Activated B cell treated with CpG ODN at 0.5 μM for 24 hours (primary cell): ENCODE measurements at places on chromosomes 7 and 10.
A peak's percentile ranks its signal among the peaks of the same experiment; 100 is the strongest.

DNA sequence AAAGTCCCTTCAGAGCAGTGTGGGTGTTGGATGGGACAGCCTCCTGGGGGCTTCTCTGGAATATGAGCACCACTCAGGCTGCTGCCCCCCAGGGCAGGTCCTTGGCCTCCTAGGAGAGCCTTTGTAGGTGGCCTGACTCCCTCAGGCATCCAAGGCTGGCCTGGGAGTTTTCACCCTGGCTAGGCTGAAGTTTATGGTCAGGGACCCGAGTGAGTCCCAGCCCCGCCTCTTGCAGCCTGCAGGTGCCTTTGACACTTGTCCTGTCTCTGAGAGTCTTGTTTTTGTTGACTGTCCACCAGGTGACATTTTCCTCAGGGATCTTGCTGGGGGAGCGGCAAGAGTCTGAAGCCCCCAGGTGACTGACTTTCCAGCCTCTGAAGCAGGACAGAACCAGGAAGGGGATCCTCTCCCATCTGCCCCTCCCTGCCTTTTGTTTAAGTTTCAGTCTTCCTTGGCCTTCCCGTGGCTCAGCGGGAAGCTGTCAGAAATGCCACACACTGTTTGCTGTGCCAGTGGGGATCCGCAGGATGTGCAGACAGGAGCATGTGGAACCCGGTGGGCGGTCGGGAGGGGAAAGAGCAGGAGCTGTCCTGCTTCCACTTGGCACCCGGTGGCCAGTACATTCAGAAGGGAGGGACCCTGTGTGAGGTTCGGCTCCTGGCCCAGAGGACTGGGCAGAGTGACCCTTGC is 59.5 kb downstream of the LRRC18 start:
- DNase-seq: no peak

GRCh38 chr7:51160990-51161615 is 155.5 kb downstream of the COBL start:
- peak; percentile 22 for DNase-seq

GRCh38 chr7:131057794-131058070 is 269.9 kb upstream of the MKLN1 start:
- DNase-seq: no peak

DNA sequence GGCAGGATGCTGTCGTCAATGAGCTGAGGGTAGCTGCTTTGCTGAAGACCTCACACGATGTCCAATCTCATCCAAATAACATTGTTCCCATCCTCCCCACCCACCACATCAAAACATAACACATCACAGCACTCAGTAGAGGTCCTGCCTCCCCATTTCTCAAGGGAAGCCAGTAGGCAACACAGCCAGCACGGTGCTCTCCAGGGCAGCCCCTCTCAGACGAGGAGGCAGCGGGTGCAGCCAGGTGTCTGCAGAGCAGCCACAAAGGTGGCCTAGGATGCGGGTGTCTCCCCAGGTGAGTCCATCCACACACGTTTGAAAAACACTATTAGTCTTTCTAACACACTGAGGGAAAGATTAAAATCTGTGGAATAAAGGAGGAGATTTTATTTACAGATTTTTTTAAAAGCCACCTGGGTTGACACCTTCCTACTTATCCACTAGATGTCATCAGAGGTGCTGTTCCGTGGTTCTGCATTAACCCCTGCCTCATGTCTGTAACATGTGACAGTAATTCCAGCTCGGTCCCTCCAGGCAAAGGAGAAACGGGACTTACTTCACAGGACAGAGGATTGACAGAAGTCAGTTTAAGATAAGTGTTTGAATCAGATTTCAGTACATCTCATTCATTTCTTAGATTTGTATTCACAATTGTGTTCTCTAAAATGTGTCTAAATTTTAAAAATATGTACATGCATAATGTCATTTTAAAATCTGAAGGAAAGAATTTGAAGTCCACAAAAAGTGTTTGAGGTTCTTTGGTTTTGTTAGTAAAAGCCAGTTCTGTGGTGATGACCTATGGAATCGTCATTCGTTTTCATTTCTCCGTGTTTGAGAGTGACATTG is 68.0 kb downstream of the LANCL2 start:
- no peak for DNase-seq

GRCh38 chr10:101968286-101968939 is 87.6 kb downstream of the ARMH3 start:
- DNase-seq: no peak

GRCh38 chr10:21769041-21769440 is 234.5 kb downstream of the DNAJC1 start:
- DNase-seq: no peak

- no peak for DNase-seq
These were observed 568.8 kb upstream of the FOXK1 start for GRCh38 chr7:4113271-4113670.

DNA sequence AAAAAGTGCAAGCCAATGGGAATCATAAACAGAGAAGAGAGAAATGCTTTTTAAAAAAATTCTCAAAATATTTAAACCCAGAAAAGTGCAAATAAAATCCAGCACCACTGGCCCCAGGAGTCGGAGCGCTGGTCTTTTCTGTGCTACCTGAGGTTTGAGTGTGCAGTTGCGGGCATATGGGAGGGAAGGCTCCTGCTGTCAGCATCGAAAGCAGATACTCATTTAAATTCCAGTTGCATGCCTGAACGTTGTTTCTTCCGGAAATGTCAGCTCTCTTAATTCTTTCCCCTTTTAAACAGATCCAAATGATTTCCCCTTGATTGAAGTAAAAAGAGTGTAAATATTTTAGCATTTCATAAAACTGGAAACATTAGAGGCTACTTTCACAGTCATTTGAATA is 240.5 kb upstream of the GPR26 start:
- no peak for DNase-seq

DNA sequence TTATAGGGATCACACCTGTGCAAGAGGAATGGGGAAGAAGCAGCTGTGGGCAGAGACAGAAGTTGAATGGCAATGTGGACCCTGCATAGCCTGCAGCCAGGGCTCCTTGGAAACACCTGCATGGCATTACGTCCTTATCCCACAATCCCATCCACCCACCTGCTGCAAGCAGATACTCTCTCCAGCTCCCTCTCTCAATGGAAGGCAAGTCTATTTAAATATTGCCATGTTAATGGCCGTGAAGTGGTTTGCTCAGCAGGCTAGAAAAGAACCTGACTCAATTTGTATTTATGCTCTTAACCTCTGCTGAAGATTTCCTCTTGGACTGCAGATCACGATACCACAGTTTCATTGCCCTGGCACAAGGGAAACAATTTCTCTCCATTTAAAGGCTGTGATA is 417.0 kb downstream of the TYW1 start:
- no peak for DNase-seq

GRCh38 chr7:69399401-69399800 is 198.9 kb upstream of the AUTS2 start:
- no peak for DNase-seq

DNA sequence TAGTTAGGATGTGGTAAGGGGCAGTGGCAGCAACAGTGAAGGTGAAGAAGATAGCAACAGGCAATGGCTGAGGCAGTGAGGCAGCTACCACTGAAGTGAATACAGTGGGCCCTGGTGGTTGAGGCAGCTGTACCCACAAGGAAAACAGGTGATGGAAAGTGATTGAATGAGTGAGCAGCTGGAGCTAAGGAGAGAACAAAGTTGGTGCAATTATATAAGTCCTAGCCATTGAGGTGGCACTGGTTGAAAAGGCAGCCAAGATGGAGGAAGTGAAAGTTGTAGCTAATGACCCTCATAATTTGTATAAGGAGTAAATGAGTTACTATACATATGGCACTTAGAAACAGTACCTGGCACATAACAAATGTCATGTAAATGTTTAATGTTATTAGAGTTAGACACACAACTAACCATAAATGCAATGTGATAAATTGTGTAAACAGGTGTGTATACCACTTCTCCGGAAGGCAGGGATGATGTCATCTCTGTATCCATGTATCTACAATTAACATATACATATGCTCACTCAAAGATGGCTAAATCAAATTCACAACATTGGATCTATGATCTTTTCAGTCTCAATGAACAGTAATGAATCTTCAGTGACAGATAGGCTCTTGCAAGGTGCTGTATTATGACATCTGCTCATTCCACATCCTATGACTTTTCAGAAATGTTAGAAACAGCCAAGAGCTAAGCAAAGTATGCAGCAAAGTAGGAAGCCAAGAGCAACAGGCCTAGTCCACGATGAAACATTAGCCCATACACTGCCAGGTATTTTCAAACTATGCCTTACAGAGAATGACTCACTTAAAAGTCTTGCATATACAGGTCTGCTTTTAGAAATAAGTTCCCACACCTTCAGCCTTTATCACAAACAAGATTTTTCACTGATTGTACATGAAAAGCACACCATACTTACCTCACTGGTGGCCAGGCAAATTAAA is 10.7 kb downstream of the XPNPEP1 start:
- DNase-seq: no peak

- no peak for DNase-seq
These were observed 510 bp downstream of the ZSWIM8 start for GRCh38 chr10:73785721-73786511.

DNA sequence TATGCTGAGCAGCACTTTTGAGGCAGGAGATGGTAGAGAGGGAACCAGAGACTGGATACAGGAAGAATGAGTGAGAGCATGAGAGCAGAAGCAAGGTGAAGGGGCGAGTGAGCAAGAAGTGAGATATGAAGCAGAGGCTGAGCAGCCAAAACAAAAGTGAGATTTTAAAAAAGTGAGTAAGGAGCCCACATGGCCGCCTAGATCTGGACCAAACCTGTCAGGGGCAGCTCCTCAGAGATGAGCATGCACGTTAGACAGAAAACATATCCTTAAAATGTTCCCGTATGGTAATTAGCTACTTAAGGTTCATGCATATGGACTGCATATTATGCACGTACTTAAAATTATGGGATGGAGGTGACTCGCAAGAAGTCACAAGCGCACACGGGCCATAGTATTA is 22.5 kb downstream of the TMEM176A start:
- DNase-seq: no peak

GRCh38 chr10:14253711-14254110 is 77.0 kb downstream of the FRMD4A start:
- no peak for DNase-seq

- no peak for DNase-seq
These were observed 186.4 kb downstream of the CACNA2D1 start for GRCh38 chr7:82257118-82257695.

GRCh38 chr10:22345301-22346095 is at the start of gene SPAG6:
Gene SPAG6 (plus strand): TSS chr10:22345496. CDS start chr10:22345612, 116 bp downstream.
- DNase-seq: peak; percentile 50

GRCh38 chr10:118587881-118588651 is 7.4 kb downstream of the PRLHR start:
- DNase-seq: no peak

GRCh38 chr10:63720072-63720537 is 198.9 kb downstream of the REEP3 start:
- no peak for DNase-seq

DNA sequence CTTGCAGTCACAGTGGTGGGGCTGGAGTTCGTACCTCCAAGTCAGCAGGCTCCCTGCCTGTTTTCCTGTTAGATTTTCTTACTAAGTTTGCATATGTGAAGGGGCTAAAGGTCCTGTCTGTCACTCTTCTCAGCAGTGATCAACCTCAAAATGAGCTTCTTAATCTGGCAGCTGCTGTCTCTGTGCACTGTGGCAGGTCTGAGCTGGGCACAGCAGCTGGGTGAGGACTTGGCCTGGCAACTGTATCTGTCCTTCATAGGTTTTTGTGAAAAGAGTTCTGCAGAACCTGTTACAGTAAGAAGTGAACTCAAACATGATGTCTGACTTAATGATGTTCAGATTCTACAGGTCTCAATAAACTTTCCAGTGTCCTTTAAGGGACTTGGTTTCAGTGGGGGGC is 31.3 kb upstream of the GJD4 start:
- no peak for DNase-seq
